Stimulated activated CD4-positive, alpha-beta T cell treated with anti-CD3 and anti-CD28 coated beads, Interleukin-15, amount 100 ng/mL, for 1 hour (primary cell): ENCODE measurements at places on chromosomes 4 and X.

DNA sequence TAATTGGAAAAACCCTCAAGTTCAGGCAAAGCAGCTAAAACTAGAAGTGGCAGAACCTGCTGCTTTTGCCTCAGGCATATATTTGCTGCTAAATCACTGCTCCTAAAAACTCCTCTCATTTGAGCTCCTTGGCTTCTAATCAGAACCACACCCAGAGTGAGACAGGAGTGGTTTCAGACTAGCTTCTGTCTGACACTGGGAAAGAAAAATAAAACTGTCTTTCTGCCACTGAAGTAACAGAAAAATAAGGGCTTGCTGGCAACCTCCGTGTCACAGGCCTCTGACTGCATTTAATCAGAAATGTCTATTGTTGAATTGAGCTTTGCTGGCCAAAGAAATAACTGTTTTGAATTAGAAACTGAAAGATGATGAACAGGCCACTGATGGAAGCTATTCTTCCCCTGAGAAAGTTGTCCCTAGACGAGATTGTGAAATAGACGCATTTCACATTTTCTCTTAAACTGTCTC lies 52.1 kb upstream of the RAP2C start:
- no peak for DNase-seq

DNA sequence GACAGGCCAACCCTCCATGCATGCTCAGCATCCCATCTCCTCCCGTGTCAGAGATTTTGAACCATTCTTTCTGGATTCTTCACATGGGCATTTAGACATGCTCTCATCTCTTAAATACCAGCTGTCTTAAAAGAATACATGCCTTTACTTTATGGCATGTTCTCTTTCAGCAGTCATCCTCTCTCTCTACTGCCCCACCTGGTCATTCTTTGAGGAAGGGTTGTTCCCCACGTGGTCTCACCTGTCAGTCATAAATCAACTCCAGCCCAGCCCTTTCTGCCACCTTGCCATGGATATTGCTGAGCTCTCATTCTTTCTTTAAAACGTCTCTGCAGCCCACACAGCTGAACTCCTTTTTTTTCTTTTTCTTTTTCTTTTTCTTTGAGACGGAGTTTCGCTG lies 111.3 kb downstream of the ARHGAP10 start:
- DNase-seq = no peak

- DNase-seq = no peak
Observed at GRCh38 chr4:40927074-40927473, 177.3 kb downstream of the NSUN7 start.

DNA sequence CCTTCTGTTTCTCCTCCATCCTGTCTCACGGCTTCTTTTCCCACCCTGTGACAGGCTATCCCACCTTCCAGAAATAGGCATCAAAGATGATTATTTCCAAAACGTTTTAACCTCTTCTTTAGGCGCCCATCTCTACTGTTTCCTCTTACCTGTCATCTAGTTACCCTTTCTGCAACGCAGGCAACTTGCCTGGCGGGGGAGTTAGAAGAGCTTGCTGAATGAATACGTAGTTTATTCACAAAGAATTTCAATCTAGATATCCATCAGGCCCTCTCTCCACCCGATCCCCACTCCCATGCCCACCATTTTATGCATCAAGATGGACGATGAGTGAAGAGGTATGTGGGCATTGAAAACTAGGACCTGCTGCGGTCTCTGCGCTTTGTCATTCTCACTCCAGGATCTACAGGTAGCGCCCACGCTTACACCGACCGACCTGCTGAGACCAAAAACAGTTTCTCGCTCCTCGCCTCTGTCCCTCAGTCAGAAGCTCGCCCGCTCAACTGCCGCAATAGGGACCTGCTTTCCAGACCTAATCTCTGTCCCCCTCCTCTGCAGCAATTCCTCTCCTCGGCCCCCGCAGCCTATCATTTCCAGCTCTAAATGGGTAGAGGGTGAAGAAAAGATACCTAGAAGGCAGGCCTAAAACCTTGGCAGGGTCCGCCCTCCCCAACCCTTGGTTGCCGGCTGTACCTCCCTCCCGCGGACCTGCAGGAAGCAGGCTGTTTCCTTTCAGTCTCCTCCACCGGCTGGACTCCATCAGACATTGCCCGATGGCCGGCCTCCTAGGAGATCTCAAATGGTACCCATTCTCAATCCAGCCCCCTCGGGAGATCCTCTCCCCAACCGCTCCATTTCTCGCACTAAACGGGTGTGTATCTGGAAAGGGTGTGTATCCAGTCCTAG lies 624 bp downstream of the BEX5 start:
- no peak for DNase-seq

DNA sequence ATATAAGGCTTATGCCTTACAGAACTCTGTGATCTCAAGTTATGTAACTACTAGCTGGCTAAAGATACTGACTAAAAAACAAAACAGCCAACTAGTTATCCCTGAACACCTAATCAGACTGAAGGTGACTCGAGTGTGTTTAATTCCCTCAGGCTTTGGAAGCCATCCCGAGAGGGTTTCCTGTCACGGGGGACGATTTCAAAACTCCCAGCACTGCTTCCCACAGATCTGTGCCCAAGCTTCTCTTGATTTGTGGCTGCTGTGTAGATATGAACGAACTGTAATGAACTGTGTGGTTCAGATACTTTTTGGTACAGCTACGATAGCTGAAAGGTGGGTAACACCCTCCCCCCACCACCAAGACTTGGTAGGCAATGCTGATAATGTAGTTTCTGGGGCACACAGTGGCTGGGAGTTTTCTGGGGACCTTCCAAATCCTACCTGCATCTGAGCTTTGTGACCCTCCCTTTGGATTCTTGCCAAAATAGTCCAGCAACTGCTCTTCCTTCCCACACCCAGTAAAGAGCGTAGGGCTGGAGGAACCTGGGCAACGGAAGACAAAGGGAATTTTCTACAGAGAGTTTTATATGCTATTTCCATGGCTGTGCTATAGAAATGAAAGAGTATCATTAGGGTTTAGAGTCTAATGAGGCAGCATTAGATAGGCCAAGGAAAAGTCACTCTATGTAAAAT lies 148.8 kb downstream of the MGST2 start:
- DNase-seq = no peak

- DNase-seq = no peak
Observed at GRCh38 chr4:108570993-108571569, 49.3 kb upstream of the RPL34 start.

DNA sequence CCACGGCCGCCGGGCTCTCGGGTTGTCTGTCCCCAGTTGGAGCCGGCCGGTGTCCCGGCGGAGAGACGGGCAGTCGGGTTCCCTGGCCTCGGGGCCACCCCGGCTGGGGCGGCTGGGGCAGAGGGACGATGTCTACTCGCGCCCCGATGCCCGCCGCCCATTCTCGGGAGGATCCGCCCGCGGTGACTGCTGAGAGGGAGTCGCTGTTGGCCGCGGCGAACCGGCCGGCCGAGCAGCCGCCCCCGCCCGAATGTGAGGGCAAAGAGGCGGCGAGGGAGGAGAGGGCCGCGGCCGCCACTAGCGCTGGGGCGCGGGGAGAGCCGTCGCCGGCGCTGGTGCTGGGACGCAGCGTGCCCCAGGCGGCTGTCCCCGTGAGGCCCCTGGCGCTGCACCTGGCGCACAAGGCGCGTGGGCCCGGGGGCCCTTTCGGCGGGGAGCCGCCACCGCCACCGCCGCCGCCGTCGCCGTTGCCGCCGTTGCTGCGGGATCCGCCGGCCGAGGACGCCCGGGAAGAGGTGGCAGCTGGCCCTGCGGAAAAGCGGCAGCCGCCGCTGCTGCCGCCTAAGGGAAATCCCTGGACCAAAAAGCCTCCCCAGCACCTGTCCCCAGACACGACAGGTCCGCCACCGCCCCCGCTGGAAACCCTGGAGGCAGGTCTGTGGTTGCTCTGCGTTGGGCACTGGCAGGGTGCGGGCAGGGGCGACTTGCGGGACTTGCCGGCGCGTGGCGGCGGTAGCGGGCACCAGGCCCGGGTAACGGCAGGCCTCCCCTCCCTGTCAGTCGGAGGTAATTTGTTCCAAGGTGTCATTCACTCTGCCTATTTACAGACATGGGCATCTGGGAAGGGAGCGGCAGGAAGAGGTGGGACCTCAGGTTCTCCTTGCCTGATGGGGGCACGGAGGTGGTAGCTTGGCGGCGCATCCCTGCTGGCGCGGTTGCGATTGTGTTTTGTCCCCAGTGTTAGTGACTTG lies 739 bp downstream of the LARP1B start:
- peak; percentile 36 for DNase-seq
